NCI-H446 (cell line): ENCODE measurements at places on chromosomes 3 and 15.

DNA sequence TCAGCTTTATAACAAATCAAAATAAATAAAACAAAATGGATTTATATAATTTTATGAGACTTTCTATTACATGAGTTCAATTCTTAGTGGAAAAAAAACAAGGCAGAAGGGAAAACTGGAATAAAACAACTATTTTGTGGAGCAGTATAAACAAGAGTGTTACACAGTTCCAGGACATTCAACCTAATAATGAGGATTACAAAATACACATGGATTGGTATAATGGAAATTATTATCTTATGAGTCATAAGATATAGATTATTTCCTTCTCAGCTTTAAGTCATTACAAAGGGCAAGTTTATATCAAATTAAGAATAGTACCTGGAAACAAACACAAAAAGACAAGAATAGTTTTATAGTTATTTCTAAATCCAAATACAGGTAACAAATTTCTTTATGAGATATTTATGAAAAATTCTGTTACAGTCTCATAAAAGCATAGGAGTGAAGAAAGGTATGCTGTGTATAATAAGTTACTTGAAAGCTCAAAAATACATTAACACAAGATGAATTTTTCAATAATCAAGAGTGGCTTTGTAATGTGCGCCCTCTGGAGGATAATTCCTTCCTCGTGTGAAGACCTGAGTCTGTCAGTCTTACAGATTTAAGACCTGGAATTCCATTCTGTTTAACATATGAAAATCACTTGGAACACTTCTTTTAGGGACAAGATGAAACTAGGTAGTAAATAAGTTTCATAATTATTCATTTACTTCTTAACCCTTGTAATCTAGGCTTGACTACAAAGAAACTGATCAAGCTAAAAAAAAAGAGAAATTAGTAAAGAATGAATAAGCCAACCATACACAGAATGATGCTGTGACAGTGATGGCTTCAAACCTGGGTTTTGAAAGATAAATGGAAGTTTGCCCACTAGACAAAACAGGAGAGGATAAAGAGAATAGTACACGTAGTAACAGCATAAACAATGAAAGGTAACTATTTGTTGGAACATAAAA lies 9.5 kb downstream of the COPS2 start:
- peak; percentile 63 for DNase-seq

- no peak for DNase-seq
Measured at GRCh38 chr3:51605938-51606337, 65.1 kb upstream of the TEX264 start.

- DNase-seq: no peak
Measured at GRCh38 chr15:69853544-69853951, 244.2 kb downstream of the TLE3 start.

DNA sequence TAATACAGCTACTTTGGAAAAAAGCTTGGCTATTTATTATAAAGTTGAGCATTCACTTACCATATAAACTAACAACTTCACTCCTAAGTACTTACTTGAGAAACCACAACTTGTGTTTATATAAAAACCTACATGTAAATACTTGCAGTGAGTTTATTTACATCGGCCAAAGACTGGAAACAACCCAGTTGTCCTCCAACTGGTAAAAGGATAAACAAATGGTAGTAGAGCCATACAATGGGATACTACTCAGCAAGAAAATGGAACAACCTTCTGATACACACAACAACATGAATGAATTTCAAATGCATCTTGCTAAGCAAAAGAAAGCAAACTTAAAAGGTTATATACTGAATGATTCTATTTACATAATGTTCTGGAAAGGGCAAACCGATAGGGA lies 63.7 kb downstream of the SLC7A14 start:
- DNase-seq: no peak

DNA sequence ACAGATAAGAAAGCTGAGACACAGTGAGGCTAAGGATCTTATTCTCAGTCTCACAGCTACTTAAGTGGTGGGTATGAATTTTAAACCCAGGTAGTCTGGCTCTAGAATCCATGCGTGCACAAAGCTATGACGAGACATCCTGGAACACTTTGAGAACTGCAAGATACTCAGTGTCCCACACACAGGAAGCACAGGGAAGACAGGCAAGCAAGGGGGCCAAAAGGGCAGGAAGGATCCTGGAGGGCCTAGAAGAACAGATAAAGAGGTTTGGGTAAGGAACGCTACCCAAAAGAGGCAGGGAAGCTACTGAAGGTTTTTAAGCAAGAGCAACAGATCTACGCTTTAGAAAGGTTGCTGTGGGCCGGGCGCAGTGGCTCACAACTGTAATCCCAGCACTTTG lies 99.1 kb upstream of the HES1 start:
- no peak for DNase-seq

- no peak for DNase-seq
Measured at GRCh38 chr3:157261000-157261399, 101.1 kb upstream of the CCNL1 start.

- DNase-seq: no peak
Measured at GRCh38 chr3:26260139-26260538, 362.4 kb upstream of the LRRC3B start.

DNA sequence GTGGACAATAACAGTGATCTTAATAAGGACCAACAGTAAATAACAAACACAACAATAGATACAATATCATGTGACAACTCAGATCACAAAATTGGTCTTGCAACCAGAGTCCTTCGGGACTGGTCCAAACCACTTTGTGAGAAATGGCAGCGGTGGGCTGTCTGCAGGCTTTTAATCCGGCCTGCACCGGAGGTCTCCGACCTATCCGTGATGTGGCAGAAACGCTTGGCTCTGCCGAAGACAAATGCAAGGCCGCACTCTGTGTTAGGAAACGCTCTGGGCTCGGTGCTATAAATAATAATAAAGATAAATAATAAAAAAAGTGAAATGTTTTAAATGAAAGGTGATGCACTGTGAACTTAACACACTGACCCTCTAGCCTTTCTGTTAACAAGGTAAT lies 810.6 kb upstream of the NR2F2 start:
- no peak for DNase-seq

DNA sequence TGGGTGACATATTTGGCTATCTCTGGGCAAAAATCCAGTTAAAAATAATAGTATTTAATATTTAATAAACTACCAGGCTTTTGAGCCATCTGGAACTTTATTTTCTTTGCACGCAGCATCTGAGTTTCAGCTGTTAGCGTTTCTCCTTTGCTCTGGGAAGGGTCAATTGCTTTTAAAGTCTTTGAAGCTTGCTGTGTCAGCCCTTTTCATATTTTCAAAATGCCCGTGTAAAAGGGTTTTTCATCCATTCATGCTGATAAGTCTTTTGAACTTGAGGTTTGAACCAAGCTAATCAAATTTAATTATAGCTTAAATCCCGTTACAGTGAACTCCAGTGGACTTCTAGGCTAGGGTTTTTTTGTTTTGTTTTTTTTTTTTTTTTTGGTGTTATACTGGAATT lies 79.1 kb downstream of the SLC25A26 start:
- no peak for DNase-seq

DNA sequence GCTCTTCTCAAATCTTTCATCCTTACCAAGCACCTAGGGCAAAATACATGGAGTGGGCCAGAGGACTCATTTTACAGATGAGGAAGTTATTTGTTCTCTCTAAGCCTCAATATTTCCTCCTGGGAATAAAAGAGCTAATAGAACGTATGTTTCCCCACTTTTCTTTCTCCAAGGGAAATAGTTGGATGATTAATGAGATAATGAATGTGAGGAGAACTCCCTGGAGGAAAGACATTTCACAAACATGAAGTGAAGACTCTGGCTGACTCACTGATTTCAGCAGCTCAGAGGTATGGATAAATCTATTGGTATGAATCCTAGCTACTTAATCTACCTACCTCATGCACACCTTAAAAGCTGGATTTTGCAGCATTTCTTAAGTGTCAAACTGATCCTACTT lies 98.4 kb downstream of the ECT2 start:
- DNase-seq: no peak

GRCh38 chr3:176395240-176395639 lies 802.0 kb downstream of the TBL1XR1 start:
- DNase-seq: no peak

- no peak for DNase-seq
Measured at GRCh38 chr3:186955898-186956696, 25.8 kb downstream of the ST6GAL1 start.

GRCh38 chr3:69085833-69086722 lies 1.3 kb downstream of the ARL6IP5 start:
- peak; percentile 66 for DNase-seq

DNA sequence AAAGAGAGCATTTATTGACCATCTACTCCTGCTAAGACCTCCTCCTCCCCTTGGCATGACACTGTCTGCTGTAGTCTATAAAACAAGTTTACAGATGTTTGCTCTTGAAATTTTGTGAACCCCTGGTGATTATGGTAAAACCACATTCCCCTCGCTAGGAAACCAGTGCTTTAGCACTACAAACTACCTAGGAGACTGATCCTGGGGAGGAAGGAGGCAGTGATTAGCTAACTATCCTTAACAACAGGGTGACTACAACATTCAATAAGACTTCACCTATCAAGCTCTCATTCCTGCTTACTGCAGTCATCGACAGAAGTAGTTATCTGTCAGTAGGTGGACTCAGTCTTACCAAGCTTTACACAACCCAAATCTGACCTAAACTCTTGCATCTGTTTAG lies 371.3 kb downstream of the TUSC7 start:
- no peak for DNase-seq

- DNase-seq: no peak
Measured at GRCh38 chr15:35309886-35310285, 224.8 kb upstream of the NANOGP8 start.

- DNase-seq: no peak
Measured at GRCh38 chr3:14210843-14211594, 32.4 kb downstream of the LSM3 start.

GRCh38 chr3:156685752-156686151 lies 11.4 kb downstream of the TIPARP start:
- no peak for DNase-seq

DNA sequence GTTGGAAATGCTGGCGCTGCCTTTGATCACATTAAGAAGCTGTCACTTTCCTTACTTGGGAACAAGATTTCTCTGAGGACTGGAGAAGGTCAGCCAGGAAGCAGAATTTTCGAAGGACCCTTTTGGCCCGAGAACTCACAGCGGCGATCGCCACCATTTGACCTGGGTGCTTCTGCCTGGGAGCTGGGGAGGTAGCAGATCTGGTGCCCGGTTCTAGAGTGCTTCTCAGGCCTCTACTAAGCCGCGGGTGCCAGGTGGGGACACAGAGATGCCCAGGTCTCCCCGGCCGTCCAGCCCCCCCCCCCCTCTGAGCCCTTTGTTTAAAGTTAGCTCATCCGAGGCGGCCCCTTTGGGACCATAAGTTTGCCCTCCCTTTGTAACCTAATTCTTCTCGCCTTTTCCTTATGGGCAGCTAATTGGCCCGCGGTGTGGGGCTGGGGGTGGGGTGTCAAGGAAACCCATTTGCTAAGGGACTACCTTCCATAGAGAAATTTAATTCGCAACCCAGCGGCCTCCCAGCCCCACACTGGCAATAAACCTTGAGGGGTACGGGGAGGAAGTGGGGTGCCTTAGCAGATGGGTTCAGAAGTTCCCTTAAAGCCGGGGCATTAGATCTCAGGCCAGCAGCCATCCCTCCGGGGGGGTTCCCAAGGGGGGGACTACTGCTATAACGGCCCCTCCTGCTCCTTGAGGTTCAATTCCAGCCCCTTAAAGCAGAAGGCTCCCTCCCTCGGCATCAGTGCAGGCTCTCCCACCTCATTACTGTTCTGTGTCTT lies 1.9 kb downstream of the GATA2 start:
- no peak for DNase-seq

- DNase-seq: no peak
Measured at GRCh38 chr15:35126236-35126635, 41.1 kb upstream of the NANOGP8 start.

- DNase-seq: no peak
Measured at GRCh38 chr3:67704322-67704721, 49.9 kb upstream of the SUCLG2 start.

GRCh38 chr3:63964681-63965485 lies 52.7 kb upstream of the SCAANT1 start:
- DNase-seq: no peak

GRCh38 chr3:197508051-197508451 lies 47.7 kb downstream of the BDH1 start:
- no peak for DNase-seq

- no peak for DNase-seq
Measured at GRCh38 chr3:32568953-32569352, 1.7 kb downstream of the DYNC1LI1 start.

GRCh38 chr3:175342196-175342595 lies 483.1 kb downstream of the NAALADL2 start:
- DNase-seq: no peak

- no peak for DNase-seq
Measured at GRCh38 chr3:160226026-160226907, 1.0 kb downstream of the C3orf80 start.

GRCh38 chr3:186821429-186822387 lies 15.4 kb upstream of the RFC4 start:
- peak; percentile 79 for DNase-seq

GRCh38 chr3:175913286-175913685 lies 1054.2 kb downstream of the NAALADL2 start:
- DNase-seq: no peak

DNA sequence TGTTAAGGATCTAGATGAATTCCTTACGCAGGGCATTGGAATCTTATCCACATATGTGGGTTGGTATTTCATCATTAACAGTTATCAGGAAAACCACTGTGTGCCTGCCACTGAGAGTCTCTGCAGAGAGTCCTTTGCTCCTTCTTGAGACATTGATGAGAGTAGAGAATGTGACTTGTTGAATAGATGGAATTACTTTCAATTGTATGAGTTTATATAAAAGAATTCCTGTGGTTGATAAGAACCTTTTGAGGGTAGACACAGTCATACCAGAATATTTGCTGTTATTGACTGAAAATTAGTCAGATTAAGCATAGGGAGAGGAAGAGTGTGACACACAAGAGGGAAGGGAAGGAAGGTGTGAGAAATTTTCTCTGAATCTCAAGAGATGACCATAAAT lies 30.8 kb downstream of the ARHGEF26 start:
- no peak for DNase-seq

- DNase-seq: no peak
Measured at GRCh38 chr3:164852866-164853265, 225.4 kb downstream of the SI start.

DNA sequence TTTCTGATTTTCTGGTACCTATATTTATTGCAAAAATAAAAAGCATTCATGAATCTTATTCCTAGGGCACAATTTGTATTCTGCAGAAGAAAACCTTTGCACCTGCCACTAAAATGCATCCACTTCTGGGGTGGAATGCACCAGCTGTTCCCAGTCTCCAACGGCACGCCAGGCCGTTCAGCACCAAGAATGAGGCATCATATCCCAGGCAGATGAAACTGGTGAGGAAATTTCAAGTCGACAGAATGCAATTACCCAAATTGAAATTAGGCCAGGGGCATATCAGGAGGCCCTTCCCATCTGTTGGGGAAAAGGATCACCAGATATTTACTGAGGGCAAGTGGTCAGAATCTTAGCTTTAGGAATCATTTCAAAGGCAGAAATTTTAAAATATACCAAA lies 13.6 kb upstream of the RBMS3 start:
- DNase-seq: no peak

DNA sequence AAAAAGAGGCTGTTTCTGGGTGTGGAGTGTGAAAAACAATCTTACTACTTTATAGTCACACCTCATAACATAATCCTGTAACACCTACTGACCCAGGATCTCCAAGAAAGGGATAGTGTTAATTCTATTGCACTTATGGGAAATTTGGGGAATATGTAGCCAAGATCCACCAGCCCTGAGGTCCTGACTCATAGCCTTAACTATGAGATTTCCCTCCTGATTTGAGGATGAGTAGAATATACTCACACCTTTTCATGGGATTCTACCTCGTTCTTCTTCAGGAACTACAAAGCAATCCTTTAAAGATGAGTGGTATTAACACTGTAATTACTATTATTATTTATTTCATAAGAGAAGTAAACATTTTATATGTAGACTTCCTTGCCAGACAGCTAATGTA lies 315.2 kb downstream of the MECOM start:
- DNase-seq: no peak
